GM12892 (cell line): ENCODE measurements at places on chromosomes 4 and X.

DNA sequence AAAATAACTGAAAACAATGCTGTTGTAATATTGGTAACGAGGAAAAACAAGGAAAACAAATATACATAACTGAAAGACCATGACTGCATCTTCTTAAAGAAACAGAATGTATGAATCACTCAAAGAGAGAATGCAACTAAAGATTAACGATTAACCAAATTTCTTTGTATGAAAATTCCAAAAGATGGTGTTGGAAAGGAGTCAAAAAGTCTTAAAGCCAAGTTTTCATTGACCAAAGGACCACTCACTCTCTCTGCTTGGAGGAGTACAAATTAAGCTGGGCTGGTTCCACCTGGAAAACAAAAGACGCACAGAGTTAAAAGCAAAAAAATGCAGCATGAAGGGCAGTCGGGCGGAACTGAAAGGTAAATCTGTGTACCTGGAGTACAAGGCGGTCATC lies 1.8 kb downstream of the DCAF12L1 start:
- no peak for DNase-seq

DNA sequence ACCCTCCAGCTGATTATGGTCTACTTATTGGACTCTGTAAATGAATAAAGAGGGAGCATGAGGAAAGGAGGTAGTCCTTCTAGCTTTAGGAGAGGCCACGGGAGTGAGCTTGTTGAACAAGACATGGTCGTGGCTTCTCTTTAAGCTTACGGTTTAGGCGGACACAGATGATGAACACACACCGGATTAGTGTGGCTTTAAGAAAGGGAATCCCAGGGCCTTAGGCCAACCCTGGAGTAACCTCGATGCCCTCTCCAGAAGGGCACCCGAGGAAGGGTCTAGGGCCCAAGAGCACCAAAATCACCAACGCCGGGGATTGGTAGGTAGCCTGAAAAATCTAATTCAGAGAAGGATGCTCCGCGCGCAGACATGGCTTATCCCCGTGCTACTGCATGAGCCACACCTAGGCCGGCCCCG lies 39.4 kb downstream of the ERVMER34-1 start:
- DNase-seq, result no peak

- DNase-seq, result no peak
These were observed 31.7 kb upstream of the NFXL1 start for GRCh38 chr4:47945930-47946726.

DNA sequence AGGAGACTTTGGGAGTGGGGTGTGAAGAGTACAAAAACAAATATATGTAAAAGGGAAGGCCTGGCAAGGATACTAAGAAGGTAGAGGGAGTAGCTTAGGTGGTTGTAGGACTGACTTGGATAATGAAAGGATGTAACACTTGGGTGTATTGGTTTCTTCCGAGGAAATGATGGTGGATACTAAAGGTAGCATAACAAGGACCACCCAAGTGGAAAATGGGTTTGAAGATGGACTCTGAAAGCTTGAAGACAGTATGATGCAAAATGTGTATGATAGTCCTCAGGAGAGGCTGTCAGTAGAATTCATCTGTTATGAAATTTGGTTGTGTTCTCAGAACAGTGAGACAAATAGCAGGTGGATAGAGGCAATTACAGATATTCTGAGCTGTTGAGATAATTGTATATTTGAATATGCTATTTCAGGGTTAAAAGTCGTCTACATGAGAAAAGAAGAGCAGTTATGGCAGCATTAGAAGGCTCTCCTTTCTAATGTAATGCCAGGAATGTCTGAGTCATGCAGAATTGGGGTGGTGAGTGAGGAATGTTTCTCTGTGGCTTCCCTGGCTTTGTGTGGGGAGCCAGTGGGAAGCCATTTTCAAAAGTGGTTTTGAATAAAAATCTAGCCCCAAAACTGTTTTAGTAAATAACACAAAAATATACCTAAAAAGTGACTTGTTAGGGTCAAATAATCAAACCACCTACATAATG lies 75.6 kb downstream of the FHIP1A start:
- no peak for DNase-seq

DNA sequence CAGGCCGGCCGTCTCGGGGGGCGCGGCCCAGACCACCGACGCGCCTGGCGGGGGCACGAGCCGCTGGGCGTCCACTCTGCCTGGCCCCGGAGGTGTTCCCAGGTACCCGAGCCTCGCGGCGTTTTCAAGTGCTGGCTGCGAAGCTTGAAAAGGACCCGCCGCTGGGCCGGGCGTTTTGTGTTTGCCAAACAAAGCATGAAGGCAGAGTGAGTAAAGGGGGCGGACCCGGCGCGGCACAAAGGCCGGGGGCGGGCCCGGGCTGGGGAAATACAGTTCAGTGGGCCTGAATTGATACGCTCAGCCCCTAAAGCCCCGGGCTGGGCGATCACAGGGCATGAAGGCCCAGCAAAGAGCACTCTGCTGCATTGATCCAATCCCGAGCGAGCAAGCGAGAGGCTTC lies 65.4 kb downstream of the SOX3 start:
- DNase-seq, result no peak

DNA sequence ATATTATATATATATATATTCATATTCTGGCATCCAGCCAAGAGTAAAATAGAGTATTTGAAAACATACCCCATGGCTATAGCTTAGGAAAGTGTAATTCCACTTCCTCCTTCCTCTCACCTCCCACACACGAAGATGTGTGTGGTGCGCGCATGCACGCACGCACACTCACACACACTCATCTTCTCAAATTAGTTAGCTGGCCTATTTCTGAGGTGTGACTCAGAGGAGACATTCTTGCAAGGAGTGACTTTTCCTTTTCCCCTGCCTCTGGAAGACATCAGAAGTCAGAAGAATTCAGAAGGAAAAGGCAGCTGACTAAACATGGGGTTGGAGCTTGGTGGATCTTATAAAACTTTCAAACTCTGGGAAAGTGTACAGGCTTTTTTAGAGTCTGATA lies 8.8 kb downstream of the ENPEP start:
- DNase-seq, result no peak

DNA sequence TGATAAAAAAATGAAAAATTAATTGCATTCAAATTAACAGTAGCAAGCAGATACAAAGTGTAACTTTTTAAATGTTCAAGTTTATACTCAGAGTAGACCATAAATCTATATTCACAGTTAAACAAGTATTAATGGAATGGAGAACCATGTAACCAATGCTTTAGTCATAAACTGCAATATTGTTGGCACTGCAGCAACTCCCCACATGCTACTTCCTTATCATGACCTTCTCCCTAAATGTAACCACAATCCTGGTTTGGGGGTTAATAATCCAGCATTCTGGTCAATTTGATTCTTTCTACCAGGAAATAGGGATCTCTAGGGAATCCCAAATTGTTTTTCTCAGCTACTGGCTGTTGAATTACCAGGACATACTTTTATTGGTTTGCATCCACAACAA lies 223.9 kb upstream of the DCAF8L1 start:
- DNase-seq, result no peak

DNA sequence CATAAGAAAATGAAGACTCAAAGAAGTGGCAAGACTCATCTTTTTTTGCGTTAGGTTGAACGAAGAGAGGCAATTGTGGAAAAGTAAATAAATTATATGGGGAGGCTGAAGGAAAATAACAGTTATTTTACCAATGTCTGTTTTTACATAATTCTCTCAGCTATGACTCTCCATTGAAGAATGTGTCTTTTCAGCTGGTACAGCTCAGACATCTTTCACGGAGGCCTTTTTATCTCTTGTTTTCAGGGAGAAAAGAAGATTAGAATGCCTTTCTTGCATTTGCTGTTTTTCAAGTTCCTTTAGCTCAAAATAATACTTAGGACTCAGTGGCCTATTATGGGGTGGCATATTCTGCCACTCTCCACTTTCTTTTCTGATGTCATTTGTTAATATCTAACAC lies 153.0 kb downstream of the ADAM29 start:
- no peak for DNase-seq

GRCh38 chr4:46392421-46392820 lies 2.5 kb upstream of the GABRA2 start:
- DNase-seq, result no peak

GRCh38 chr4:1721666-1722550 lies 587 bp downstream of the TACC3 start:
- no peak for DNase-seq

GRCh38 chr4:121900132-121900983 lies 30.1 kb upstream of the BBS7 start:
- DNase-seq, result no peak

- DNase-seq, result no peak
These were observed 128.3 kb upstream of the KLF3 start for GRCh38 chr4:38535717-38536116.

- DNase-seq, result no peak
These were observed 6.4 kb downstream of the LAMTOR3 start for GRCh38 chr4:99887837-99888236.

- DNase-seq, result no peak
These were observed 384.5 kb downstream of the RPA4 start for GRCh38 chrX:97268182-97268680.

GRCh38 chrX:143455046-143455445 lies 62.2 kb downstream of the SPANXN3 start:
- no peak for DNase-seq

DNA sequence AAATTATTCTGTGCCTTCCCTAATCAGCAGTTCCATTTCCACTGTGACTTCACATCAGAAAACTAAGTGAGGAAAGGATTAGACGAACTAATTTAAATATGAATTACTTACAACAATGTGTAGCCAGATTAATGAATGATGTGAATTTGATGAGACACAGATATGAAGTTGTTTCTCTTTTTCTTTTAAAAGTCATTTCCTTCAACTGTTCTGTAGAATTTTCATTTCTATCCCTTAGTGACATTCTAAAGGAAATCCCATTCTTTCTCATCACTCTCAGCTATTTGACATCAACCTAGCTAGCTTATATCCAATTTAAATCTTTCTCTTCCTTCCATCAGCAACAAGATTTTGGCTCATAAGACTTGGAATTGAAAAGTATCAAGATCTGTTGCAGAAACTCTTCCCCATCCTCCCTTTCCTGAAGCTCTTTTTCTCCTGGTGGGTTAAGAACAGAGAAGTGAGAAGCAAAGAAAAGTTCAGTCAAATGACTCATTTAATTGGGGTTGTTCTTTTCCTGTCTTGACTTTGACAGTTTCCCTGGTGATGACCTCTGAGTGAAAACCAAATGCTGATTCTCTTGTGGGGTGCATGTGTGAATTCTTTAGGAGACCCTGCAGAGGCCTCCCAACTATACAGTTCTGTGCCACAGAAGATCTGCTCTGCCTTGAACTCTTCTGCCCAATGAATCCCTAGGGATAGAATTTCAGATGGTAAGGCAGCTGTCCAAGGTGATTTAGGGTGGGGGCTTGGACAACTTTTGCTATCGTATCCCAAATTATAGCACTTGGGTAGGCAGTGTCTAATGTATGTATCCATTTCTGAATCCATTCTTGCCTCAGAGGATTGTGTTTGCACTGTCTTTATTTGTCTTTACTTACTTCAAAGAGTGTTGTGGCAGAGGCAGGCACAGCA lies 232.5 kb upstream of the GPRIN3 start:
- no peak for DNase-seq

DNA sequence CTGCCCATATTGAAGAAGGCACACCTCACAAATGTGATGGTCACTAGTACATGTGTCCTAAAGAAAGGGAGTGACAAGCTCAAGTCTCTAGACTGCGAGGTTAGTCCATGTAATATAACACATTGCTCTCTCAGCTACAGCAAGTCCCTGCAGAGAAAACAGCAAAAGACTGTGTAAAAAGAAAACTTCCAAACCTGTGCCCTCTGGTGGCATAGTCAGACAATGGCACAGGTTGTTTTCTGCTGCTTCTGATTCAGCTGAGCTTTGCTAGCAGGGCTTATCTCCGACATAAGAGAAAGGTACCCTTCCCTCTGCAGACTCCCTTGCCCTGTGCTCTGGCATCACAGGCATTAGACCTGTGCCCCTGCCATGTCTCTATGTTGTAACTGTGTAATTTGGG lies 1.4 kb upstream of the SERPINA7 start:
- DNase-seq, result no peak

GRCh38 chr4:18075823-18076433 lies 54.4 kb upstream of the LCORL start:
- no peak for DNase-seq

GRCh38 chrX:4091046-4091760 lies 377.8 kb upstream of the PRKX start:
- no peak for DNase-seq
